ENCODE measurements at places on chromosomes 7 and 10.

GRCh38 chr10:14858338-14858960 lies 20.2 kb upstream of the SUV39H2 start:
- DNase-seq, result no peak

DNA sequence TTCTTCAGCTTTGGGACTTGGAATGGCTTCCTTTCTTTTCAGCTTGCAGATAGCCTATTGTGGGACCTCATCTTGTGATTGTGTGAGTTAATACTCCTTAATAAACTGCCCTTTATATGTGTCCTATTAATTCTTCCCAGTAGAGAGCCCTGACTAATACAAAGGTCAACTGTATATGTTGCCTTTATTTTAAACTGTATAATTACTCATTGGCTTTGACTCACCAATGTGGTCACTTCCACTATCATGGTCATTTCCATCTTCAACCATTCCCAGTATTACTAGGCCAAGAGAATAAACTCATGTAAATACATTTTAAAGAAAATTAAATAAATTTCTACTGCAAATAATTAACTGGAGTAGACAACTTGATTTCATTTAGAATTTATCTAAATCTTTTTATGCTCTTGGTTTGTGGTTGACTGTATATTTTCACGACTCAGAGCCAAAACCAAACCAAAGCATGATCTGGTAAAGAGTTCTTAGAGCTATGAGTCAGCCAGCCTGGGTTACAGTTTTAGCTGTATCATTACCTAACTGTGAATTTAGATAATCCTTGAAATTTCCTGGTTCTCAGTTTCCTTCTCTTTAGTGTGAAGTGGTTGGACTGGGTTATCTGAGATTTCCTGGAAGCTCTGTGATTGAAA lies 188.4 kb downstream of the PPP1R3A start:
- DNase-seq, result no peak

DNA sequence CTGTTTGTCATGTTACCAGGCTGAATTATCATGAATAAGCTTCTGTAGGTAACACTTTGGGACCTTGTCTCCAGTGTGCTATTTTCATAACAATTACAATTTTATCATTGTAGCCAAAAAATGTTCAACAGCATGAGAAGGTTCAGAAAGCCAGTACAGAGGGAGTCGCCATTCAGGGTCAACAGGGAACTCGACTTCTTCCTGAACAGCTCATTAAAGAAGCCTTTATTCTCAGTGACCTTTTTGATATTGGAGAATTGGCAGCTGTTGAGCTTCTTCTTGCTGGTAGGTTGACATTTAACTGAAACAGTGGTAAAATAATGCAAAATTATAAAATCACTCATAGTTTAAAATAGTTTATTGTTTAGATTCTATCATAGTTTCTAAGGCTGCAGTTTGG lies 15.8 kb downstream of the NUP205 start:
- no peak for DNase-seq

DNA sequence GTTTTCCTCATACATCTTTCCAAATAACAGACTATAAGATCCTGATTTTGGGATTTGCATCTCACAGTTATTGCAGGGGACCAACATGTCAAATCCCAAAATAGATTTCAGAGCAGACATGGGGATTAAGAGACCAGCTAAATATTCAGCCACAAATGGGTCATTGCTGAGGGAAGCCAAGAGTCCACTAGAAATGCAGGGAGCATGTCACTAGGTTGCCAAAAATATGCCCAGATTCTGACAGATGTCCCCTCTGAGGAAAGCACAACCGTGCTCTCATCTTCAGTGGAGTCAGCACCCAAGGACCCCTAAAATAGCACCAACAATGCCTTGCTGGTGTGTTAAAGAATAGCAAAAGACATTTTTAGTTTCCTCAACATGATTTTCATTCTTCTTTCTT lies 56.2 kb upstream of the AGK start:
- no peak for DNase-seq

DNA sequence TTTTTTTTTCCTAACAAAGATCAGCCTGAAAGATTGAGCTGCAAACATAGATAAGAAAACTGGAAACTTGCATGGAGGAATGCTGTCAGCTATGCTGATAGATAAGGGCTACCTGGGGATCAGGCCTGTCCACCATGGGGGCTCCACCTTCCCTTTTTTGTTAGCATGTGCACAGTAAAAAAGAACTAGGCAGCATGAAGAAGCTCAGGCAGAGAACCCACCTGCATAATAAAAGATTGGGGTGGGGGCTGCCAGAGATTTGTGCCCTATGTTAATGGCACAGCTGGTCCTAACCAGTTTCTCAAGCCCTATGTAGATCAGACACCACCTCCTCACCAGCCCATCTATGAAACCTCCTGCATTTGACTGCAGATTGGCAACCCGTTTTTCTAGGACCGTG lies 45.4 kb upstream of the CACNB2 start:
- no peak for DNase-seq

DNA sequence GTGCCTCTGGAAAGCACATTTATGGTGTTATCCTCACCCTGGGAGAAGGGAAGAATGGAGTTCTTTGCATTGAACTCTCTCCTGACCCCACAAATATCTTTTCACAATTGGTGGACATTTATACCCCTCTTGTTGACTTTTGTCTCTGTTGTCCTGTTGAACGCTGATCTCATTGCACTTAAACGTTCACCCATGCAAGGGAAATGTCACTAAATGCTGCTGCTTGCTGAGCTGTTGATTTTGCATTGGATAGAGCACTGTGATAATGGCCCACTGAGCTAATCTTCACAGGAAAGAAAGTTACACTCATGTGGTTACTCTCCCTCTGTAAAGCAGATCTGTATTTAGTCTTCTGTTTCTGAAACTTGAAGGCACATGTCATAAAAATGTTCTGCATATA lies 133.4 kb downstream of the FZD1 start:
- no peak for DNase-seq

GRCh38 chr7:102866535-102867215 lies 46.1 kb upstream of the LRRC17 start:
- no peak for DNase-seq

- no peak for DNase-seq
Measured at GRCh38 chr7:3980300-3980643, 679.2 kb downstream of the SDK1 start.

GRCh38 chr7:100465702-100466311 lies 1.7 kb upstream of the SPACDR start:
- no peak for DNase-seq

- no peak for DNase-seq
Measured at GRCh38 chr10:112369495-112370423, 4.2 kb upstream of the ACSL5 start.

GRCh38 chr7:23721456-23721855 lies 11.4 kb downstream of the STK31 start:
- no peak for DNase-seq

GRCh38 chr7:41188163-41189130 lies 514.4 kb downstream of the INHBA start:
- no peak for DNase-seq

DNA sequence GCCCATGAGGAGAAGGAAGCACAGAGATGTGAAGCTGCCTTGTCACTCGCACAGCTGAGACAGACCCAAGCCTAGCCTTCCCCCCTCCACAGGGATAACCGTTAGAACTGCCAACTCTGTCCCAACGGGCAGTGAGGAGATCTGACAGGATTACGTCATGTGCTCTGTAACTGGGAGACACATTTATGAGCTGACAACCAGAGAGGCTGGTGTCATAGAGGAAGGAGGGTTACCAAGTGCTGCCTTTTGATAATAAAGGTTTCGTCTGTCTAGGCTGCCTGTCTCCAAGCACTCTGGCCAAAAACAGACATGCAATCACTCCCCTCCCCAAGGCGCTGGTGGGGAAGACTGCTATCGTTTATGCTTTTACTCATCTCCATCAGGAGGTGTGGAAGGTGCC lies 165.9 kb downstream of the PLXNA4 start:
- DNase-seq, result no peak

DNA sequence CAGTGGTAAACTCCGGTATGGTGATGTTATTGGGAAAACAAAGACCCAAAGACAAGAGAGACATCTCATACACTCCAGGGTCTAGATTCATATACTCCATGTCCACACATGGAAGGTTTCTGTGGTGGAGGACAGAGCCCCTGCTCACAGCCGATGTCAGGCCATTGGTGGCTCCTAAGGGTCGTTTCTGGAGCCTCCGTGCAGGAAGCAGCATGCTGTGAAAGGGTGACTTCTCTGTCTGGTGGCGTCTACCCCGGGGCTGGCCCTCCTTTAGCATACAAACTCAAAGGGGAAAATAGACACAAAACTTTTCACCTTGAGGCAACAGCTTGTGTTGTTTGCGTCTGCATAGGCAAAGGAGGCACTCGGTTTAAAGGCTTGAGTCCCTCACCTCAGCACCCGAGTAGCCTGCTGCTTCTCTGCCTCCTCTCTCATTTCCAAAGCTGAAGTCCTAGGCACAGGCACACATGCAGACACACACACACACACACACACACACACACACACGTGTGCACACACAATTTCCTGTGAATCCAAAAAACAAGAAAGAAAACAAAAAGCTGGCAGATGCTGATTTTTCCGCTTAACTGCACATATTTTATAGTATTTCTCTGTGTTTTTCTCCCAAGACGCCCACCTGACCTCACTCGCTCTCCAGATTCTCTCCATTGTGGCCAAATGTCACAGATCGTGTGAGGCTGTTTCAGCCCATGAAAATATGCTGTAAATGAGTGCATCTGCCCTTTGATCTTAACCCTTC lies 601.4 kb upstream of the MGMT start:
- no peak for DNase-seq

DNA sequence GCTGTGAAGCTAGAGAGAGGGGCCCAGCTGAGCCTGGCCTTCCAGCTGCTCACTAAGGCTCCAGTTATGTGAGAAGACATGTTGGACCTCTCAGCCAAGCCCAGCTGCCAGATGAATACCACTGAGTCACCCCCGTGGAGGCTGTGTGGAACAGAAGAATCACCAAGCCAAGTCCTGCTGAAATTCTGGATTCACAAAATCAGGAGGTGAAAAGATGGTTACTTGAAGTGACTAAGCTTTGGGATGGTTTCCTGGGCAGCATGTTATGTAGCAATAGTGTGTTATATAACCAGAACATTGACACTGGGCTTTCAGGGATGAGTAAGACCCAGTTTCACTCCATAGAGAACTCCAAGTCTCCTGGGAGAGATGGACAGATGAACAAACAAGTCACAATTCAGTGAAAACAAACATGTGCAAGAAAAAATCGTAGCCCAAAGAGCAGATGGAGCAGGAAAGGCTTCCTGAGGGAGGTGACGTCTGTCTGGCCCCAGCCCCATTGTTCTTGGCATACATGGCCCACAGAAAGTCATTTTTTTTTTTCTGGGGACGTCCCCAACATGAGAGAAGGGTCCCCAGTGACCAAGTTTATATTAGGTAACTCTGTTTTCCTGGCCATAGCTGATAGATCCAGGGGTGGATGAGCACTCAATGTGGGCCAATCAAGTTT lies 64.1 kb upstream of the PDZD8 start:
- DNase-seq, result no peak

- DNase-seq, result no peak
Measured at GRCh38 chr7:122123746-122124145, 20.3 kb downstream of the AASS start.

DNA sequence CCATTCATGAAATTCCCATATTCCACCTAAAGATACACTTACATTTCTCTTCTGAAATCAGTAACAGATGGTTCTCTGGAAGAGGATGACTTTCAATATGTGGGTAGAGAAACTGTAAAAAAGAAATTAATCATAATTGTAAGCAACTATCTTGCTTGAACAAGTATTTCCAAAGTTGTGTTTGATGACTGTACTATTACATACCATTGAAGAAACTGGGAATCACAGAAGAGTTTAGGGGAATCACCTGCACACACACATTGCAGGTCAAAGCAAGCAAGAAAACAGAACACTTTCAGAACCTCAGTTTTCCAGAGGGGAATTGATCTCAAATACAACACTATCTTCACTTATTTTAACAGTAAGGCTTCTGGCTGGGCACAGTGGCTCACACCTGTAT lies 33.6 kb downstream of the GSAP start:
- DNase-seq, result no peak

GRCh38 chr7:51224811-51225595 lies 91.6 kb downstream of the COBL start:
- no peak for DNase-seq

GRCh38 chr10:20962165-20962564 lies 65.1 kb upstream of the NEBL start:
- no peak for DNase-seq

- no peak for DNase-seq
Measured at GRCh38 chr10:36157486-36157885, 515.4 kb upstream of the FZD8 start.

DNA sequence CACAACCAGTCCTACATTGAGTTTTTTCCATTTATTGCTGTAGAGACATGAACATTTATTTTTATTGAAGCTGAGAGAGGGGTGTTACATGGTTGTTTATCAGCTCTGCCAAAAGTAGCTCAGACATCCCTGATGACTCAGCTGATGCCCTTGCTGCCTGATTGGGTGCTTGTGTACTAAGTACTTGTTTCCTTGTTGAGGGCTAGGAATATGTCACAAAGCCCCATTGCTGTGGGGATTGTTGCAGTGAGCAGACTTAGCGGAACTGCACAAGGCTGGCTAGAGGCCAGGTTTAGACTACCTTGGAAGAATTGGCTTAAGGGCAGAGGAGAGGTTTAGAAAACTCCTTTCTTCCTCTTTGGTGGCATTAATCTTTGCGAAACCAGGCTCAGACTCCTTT lies 110.6 kb downstream of the AUTS2 start:
- peak; percentile 82 for DNase-seq

- no peak for DNase-seq
Measured at GRCh38 chr7:50282813-50283605, 21.5 kb upstream of the IKZF1 start.

DNA sequence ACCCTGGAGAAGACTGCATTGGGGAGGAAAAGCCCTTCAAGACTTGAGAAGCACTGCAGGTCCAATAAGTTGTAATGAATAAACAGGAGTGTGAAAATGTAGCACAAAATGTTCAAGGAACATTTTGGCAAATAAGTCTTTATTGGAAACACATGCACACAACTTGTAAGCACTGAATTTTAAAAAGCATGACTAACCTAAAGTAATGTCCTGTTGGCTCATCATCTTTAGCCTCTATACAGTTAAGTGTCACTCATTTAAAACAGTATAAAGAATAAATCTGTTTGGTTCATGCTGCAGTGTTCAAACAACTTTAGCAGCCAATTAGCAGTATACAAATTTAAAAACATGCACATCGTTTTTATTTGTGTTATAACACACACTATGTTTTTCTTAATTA lies 108.6 kb downstream of the CDK6 start:
- DNase-seq, result no peak

DNA sequence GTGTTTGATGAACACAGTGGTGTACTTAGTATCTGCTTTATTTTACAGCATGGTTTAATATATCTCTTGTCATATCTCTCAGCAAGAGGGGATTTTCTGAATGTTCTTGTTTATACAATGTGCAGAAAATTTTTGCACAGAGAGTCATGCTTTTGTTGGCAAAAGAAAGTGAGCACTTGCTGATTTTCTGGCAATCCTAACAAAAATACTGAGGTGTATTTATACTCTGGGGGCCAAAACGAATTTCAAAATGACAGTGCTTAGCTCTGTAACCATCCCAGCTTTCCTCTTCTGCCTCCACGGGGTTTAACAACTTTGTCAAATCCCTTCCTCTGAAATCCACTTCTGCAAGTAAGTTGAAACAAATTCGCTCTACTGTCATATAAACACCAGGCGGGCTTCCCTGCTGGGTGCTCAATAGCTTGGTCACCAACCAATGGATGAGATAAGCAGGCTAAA lies 169.2 kb downstream of the NOC3L start:
- no peak for DNase-seq

Data from hematopoietic multipotent progenitor cell (in vitro differentiated cells).